ENCODE measurements at places on chromosomes 7 and 10.

- DNase-seq, result peak; percentile 38
Observed at GRCh38 chr10:94963901-94964300, 25.4 kb downstream of the CYP2C9 start.

DNA sequence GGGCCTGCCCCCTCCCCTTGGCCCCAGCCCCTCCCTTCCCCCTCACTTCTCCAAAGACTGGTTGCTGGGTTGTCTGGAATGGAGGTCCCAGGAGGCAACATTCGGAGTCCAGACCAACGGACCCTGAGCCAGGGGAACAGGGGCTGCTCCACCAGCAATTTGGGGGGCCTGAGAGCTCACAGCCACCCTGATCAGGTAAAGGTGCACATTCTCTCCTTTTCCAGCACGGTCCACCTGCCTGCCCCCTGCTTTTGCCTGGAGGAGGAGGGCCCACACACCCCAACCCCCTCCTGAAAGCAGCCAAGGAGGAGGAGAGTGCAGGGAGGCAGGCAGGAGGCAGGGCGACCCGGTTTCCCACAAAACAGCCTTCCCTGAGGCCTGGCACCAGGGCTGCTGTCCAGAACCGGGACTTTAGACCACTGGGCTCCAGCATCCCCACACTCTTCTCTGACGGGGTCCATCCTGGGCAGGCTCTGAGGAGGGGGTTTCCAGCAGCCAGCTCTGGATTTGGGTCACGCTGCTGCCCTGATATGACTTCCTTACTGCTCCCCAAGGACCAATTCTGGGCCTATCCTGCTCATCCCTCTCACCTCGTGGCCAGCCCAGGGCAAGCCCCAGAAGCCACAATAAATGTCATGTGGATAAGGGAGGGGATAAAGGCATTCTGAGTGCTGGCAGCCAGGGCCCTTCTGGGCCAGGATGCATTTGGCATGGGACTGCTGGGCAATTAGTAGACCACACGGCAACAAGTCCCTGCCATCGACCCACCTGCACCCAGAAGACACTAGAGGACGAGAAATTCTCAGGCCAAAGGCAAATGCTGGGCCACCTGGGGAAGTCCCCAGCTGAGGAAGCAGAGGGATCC lies 1.1 kb upstream of the CAMK2B start:
- DNase-seq, result no peak

GRCh38 chr10:2228320-2228901 lies 491.1 kb upstream of the ADARB2 start:
- DNase-seq, result no peak

- DNase-seq, result no peak
Observed at GRCh38 chr7:1566687-1567048, 3.2 kb downstream of the PSMG3 start.

DNA sequence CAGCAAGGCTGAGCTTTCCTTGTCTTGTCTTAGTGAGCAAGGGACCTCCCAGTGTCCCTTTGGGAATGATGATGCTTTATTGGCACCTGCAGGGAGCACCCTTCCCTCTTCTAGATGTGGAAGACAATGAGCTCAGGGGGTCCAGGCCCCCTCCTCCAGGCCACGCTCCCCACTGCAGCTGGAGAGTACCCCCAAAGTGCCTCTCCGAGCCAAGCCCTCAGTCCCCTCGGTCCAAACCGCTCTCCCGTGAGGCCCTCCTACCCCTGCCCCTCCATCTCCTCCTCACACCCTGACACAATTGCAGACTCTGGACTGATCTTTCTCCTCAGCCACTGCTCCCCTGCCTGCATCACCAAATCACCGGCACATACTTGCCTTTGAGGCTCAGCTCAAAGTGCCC lies 16.7 kb downstream of the RBP3 start:
- no peak for DNase-seq

- DNase-seq, result no peak
Observed at GRCh38 chr10:71687480-71687879, 32.1 kb downstream of the C10orf105 start.

GRCh38 chr7:132941905-132942304 lies 140.0 kb downstream of the CHCHD3 start:
- no peak for DNase-seq

All from RPMI7951 (cell line).